T47D (cell line): ENCODE measurements at places on chromosomes 2 and 18.
A peak's percentile ranks its signal among the peaks of the same experiment; 100 is the strongest.

DNA sequence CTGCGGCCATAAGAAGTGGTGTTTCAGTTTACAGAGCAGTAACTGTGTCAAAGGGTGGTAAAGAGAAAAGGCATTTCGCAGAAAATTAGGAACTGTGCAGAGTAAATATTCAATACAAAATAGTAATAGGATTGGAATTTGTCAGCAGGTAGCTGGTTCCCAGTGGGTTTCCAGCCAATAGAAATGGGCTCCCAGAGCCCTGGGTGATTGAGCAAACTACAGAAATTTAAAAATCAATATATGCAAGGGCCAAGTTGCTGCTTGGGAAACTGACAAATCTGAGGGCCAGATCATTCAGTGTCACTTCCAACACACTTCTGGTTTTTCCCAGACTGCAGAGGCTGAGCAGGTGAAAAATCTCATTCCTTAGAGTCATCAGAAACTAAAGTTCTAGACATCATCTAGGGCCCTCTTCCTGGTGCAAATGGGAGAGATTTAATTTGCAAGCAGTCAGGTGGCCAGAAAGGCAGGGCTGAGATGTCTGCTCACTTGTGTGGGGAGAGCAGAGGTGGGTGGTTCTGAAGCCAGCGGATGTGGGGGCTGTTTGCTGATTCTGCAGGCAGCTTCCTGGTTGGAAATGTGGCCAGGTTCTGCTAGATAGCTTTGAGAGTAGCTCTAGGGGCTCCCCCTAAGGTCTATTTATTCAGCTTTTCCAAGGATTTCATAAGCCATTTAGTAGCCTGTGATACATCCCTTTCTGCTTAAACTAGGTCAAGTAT is 182.4 kb downstream of the NCK2 start:
- DNase-seq: no peak

- DNase-seq: no peak
Observed at GRCh38 chr2:207603486-207603885, 21.7 kb downstream of the METTL21A start.

- peak; percentile 40 for DNase-seq
Observed at GRCh38 chr2:231800493-231801091, 14.3 kb downstream of the COPS7B start.

- DNase-seq: no peak
Observed at GRCh38 chr2:239630618-239631286, 229.9 kb upstream of the HDAC4 start.

DNA sequence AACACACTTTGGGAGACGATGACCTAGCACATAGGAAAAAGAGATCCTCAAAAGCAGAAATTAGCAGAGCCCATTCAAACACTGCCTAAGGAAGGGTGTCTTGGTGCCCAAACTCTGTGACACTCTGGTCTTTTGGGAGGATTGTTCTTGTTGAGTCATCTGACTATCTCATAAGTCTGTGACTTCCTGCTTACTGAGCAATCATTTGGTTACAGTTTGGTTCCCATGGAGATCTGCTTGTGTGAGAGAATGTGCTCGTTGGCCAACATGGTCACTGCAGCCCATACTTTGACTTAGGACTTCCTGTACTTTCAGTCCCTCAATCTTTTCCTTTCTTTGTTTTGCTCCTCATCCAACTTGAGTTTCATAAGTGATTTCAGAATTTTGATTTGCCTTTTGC is 602.9 kb downstream of the NYAP2 start:
- DNase-seq: no peak

DNA sequence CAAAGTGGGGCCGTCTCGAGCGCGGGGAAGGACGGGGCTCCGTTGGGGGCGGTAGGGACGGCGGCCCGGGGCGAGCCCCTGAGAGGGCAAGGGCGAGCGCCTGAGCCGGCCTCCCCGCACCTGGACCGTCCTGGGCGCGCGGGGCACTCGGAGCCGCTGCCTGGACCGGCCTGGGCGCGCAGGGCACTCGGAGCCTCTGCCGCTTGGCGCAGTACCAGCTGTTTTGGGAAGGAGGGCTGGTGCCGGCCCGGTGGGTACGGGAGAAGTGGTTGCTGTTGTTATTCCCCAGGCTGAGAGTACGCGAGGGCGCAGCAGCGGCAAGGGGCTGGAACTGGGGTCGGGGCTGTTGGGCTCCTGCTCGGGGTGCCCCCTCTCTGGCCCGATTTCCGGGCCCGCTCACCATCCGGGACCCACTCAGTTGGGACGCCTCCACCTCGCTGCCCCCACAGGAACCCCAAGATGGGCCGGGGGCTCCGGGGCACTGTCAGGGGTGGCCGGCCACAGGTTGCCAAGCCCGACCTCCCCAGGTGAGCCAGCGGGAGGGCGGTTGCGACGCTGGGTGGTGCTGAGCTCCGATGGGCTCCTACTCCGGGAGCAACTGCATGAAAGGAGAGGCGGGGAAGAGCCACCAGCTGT is 579 bp downstream of the ARHGEF4 start:
- DNase-seq: no peak

- no peak for DNase-seq
Observed at GRCh38 chr18:31736630-31737029, 24.1 kb downstream of the SLC25A52 start.

DNA sequence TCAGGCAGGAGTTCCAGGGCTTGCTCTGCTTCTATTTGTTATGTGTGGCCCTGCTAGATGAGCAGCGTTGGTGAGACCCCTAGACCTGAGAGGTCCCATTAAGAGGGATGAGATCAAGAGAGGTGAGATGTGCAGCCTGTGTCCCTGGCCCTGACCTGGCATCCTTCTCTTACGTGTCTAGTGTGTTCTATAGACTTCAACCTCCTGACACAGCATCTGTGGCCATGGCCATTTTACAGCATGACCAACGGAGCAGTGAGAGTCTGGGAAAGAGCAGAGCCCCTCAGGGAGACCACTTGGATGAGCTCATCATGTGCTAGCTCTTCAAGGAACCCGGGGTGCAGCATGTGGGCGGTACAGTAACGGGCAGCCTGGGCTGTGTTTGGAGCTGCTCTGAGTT is 32.7 kb upstream of the ASPRV1 start:
- DNase-seq: no peak

DNA sequence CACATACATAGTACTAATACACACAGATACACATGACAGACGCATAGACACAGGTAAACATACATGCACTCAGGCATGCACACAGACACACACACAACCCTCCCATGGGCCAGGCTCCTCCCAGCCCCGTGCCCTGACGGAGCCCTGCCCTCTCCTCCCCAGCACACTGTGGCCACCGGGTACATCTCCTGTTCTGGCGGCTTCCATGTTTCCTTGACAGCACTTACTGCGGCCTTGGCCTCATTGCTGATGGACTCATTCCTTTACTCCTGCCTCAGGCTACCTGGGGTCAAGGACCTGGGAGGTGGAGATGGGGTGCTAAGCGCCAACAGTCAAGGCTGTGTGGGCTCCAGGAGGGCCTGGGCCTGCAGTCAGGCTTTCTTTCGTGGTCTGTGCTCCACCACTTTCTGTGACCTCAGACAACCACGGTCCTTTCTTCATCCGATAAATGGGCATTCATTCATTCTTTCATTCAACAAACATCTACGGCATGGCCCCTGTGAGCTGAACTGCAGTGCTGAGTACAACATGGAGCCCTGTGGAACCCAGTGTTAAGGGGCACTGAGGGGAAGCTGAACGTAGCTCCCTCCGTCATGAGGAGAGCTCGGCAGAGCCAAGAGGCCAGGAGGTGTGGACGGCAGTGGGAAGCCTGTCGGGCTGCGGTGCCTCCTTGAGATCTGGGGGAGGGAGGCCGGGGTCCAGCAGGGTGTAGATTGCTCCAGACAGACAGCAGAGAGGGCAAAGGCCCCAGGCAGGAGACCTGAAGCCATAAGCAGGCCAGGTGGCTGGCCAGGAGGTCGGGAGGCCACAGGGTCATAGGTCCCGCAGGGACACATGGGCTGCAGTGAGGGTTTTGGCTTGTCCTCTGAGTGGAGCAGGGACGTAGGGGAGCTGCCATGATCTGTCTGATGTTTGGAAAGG is 190.4 kb upstream of the HDAC4 start:
- no peak for DNase-seq

DNA sequence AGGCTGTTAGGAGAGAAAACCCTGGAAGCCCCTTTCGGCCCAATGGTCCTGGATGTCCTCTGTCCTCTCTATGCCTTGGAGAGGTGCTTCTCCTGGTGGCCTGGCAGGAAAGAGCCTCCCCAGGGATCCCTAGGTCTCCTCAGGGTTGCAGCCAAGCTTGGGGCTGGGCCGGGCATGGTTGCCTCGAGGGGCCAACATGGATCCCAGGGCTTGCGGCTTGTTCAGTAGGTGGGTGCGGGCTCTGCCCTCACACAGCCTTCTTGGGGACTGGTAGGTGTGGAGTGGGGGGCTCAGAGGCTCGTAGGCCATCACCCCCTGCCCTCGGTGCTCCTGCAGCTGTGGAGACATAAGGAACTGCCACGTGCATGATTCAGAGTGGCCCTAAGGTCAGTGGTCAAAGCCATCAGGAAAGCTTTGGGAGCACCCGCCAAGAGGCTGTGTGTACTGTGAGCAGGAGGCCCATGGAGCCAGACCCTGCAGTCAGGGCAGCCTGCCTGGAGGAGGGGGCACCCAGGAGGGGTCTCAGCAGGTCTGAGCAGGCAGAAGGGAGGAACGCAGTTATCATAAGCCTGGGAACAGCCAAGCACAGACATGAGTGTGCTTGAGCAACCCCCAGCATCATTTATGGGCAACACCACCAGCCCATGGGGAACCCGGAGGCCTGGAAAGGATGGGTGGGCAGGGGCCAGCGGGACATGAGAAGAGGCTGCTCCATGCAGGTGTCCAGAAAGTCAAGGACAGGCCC is 231.0 kb downstream of the GLI2 start:
- DNase-seq: no peak

DNA sequence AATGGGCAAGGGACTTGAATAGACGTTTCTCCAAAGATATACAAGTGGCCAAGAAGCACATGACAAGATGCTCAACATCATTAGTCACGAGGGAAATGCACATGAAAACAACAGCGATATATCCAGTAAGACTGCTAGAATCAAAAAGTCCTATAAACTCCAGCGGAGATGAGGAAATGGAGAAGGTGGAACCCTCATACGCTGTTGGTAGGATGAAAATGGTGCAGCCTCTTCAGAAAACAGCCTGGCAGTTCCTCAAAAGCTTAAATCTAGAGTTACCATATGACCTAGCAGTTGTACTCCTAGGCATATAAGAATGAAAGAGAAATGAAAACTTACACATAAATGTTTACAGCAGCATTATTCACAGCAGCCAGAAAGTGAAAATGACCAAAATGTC is 48.1 kb downstream of the HPCAL1 start:
- DNase-seq: no peak

DNA sequence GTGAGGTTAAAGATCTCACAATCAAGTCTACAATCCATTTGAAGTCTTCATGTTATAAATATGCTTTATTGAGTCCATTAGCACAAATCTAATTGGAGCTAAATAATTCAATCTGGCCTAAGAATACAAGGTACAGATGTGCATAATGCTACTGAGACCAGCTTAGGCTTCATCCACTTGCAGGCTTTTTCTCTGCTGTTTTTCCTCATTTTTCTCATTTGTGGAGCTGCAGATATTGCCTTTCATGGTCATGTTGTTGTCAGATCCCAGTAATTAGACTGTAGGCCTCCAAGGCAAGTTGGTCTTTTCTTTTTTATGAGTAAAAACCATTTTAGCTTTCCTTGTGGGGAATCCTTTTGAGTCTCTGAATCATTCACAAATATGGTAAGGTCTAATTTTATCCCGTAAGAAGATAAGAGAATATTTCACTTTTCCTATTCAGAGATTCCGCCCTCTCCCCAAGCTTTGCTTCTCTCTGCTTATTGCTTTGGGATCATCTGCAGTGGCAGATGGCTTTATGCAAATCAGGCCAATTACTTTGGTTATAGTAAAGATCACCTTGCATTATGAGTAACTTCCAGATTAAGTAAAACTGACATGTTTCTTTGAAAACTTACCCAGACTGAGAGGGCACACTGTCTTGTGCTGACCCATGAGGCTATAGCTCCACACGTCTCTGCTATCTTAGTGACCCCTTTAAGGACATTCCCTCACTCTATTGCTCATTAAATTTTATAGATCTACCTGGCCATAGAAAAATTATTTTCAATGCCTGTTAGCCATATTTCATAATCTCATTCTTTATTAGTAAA is 80.9 kb downstream of the MGAT5 start:
- DNase-seq: no peak

DNA sequence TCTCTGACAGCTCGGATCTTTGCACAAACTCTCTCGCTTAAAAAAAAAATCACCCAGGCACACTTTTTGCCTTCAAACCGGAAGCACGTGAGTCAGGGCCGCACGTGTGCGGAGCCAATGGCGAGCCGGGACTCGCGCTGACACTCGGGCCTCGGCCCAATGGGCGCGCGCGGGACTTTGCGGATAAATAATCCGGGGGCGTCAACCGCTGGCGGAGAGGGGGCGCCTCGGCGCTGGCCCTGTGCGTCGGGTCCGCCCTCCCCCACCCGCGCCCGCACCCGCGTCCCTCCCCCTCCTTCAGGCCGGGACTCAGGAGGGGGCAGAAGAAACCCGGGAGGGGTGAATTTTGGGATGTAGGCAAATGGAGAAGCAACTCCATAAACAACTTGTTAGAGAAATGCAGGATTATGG is 319 bp upstream of the EN1 start:
- DNase-seq: no peak

- DNase-seq: no peak
Observed at GRCh38 chr2:150156415-150156814, 331.1 kb downstream of the RND3 start.

DNA sequence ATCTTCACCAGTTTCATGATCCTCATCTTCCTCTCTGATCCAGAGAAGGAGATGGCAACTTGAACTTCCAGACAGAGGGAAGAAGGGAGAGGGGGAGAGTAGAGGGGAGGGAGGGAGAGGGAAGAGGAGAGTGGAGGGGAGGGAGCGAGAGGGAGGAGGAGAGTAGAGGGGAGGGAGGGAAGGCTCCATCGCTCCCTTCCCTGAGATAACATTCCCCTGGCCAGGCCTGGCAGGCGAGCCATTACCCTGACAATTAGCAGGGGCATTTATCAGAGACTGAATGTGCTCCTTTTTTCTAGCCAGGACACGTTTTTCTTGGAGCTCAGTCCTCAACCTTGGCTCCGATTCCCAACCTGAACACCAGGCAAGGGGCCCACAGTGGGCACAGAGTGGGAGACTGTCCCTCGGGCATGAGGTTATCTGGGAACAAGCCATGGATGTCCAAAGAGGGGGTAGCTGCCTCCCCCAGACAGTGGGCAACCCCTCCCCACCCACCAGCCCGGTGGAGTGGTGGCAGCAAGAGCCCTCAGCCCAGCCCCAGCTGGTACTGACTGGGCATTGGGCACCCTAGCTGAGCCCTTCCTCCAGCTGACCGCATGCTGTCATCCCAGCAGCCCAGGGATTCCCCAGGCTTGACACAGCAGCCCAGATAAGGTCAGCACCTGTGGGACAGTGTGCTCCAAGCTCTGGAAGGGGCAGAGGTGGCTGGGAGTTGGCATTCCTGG is 81.8 kb downstream of the TNS1 start:
- DNase-seq: no peak
